Omental fat pad (tissue), 4 donors: ENCODE measurements at places on chromosomes 4 and X. TPM values are rescaled to one million over a fixed set of nuclear protein-coding genes. Genes with fewer than 3 reads are reported as not detected.

- no peak for DNase-seq
Measured at GRCh38 chr4:168119890-168120289, 27.6 kb downstream of the ANXA10 start.

GRCh38 chrX:153414856-153415510 lies 3.7 kb downstream of the ZFP92 start:
- no peak for DNase-seq

DNA sequence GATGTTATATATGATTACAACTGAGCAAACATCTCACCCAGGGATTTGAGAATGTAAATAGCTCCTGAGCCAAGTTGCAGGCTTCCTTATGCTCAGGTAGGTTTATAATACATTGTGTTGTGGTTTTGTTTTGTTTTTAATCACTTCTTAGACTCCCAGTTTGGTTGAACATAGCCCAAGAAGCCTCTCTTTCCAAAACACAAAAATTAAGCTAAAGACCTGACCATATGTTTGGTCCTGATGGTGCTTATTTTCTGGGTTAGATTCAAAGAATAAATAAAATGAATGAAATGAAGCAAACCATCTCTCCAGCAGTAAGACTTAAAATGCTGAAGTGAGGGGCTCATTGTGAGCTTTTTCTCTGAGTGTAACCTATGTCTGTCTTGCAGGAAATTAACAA lies 93.5 kb downstream of the GRXCR1 start:
- DNase-seq = no peak

DNA sequence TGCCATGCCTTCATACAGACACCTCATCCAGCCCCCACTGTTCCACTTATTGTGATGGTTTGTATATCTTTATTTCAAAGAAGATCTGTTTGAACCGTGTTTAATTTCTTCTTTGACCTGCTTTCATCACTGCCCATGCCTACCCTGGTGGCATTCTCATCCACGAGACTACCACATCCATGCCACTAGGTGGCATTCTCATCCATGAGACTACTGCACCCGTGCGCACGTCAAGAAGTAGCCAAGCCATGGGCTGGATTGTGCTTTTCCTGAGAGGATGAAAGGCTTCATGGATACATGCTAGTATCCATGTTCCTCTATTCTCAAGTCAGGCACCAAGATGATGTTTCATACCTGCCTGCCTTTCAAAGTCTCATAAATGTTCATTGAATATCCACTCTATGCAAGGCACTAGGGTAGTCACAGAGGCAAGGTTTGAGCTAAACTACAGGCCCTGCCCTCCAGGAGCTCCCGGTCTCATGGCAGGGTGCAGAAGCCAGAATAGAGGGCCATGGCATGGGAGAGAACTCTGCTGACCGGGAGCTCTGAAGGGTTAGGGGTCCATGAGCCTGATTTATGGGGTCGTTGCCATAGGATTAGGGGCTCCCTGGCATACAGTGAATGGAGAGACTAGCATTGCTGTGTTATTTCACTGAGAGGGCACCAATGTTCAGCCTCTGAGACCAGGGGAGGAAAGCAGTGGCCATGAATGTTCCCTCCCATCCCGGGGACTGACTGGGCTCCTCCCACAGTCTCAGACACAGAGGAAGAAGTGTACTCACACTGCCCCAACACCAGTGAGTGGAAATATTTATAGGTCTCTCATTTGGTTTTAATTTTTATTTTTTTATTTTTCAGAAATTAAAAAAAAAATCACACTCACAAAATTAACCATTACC lies 24.8 kb upstream of the EOLA2 start:
- no peak for DNase-seq

GRCh38 chr4:7837597-7838135 lies 102.0 kb downstream of the AFAP1 start:
- no peak for DNase-seq

- no peak for DNase-seq
Measured at GRCh38 chr4:15131551-15131950, 129.3 kb downstream of the CPEB2 start.

- DNase-seq = no peak
Measured at GRCh38 chr4:106450249-106450648, 81.7 kb upstream of the GIMD1 start.

DNA sequence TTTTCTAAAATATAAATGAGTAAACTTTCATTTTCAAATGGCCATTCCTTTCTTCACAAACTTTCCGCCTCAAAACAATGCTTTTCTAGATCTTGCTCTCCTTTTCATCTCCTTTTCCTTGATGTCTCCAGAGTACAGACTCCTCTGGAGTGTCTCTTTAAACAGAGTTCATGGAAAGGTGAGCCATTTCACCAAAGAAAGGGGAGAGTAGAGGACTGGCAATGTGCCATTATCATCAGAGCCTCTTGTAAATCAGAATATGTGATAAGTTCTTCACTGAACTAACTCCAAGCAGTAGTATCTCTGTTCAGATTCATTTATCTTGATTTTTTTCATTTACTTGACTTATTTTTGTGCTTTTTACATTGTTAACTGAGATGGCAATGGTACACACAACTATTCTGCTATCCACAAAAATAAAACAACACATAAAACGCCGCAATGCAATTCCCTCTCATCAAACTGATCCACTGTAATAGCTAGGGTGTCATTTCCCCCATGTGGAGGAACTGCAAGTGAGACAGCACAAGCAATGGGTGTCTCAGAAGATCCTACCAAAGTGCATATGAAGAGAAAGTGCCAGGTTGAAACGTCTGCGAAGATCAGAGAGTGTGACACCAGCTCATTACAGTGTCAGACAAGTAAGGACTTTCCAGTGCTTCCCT lies 125.4 kb downstream of the RASL11B start:
- DNase-seq = no peak

GRCh38 chrX:72641611-72642010 lies 69.0 kb upstream of the HDAC8 start:
- DNase-seq = no peak

GRCh38 chrX:76064825-76065224 lies 108.0 kb upstream of the PBDC1 start:
- no peak for DNase-seq

GRCh38 chr4:177297785-177298391 lies 11.8 kb upstream of the NEIL3 start:
- no peak for DNase-seq

GRCh38 chr4:4792466-4792865 lies 67.0 kb upstream of the MSX1 start:
- no peak for DNase-seq

- DNase-seq = no peak
Measured at GRCh38 chr4:107252571-107252970, 216.5 kb upstream of the DKK2 start.

- no peak for DNase-seq
Measured at GRCh38 chr4:112312610-112313239, 15.6 kb downstream of the ALPK1 start.

DNA sequence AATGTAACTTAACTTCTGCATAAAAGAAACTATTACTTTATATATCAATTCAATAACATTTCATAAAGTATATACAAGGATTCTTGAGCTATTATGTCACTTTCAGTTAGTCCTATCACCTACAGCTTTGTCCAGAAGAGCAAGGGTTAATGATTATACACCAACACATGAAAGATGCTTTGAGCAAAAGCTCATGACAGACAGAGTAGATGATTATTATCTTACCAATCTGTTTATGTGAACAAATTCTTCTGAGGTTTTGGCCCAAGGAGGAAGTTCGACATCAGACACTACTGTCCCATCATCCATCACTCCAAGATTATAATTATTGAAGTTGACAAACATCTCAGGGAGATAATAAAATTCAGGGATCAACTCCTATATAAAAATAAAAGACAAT lies 166.7 kb upstream of the MAB21L2 start:
- no peak for DNase-seq

DNA sequence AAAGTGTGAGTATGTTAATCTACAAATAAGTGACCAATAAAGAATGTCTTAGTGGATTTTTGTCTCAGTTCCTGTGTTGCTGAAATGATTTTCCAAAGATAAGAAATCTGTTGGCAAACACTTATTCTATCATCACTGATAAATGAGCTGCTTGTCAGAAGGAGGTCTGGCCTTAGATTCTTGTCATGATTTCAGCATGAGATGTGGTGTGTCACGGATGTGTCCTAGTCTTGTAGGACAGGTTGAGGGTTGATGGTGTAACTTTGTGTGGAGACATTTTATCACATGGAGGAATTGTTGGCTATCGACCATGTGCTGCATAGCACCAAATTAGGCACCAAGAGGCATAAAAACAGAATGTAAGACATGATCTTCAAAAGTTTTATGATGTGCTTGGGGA lies 31.8 kb upstream of the LIMCH1 start:
- DNase-seq = no peak

- DNase-seq = no peak
Measured at GRCh38 chr4:107978716-107979451, 10.8 kb upstream of the HADH start.

GRCh38 chr4:163161536-163162205 lies 5.0 kb downstream of the NAF1 start:
- no peak for DNase-seq

DNA sequence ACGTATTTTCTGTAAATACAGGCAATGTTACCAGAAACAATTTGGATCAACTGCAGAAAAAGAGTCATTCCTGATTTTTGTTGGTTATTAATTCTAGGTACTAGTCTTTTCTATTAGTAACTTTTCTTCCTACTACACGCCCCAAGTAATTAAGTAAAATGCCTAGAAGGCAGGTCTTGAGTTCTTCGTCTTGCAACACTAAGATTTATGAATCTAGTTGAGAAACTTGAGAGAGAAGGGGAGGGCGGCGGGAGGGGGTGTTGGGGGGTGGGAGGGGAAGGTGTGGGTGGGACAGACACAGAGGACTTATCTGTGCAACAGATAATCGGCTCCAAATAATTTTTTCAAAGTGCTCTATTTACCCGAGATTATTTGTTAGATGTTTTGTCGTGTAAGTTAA lies 3.0 kb downstream of the RAP2C start:
- no peak for DNase-seq

GRCh38 chrX:76147106-76147505 lies 25.8 kb upstream of the PBDC1 start:
- no peak for DNase-seq

DNA sequence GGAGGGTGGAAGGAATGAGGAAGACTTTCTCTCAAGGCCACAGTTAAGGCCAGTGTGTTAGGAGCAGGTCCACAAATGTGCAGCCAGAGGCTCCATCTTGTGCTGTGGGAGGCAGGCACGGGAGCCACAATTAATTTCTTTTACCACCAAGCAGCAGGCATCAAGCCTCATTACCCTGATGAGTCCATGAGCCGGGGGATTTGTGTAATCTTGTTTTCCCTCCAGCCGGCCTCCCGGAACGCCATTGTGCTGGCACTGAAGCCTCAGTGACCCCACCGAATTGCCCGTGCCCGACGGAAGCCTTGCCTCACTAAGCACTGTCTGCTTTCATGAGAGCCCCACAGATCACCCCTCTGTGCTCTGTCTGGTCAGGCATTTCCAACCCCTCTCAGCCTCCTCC lies 154.7 kb upstream of the STX18 start:
- no peak for DNase-seq

GRCh38 chr4:11263208-11263607 lies 165.5 kb downstream of the HS3ST1 start:
- no peak for DNase-seq

DNA sequence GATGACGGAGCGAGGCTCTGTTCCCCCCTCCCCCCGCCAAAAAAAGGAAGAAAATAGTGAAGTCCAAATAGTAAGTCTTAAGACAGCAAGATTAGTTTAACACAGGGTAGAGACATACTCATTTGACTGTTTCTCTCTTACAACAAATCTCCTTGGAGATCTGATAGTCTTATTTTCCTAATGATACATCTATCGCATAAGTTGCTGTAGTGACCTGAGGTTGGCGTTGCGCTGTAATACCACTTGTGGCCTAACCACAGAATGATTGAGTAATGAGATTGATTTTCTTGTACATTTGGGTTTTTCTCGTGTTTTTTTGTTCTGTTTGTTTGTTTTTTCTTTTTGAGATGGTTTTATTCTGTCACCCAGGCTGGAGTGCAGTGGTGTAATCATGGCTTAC lies 27.2 kb downstream of the OCIAD1 start:
- DNase-seq = no peak

DNA sequence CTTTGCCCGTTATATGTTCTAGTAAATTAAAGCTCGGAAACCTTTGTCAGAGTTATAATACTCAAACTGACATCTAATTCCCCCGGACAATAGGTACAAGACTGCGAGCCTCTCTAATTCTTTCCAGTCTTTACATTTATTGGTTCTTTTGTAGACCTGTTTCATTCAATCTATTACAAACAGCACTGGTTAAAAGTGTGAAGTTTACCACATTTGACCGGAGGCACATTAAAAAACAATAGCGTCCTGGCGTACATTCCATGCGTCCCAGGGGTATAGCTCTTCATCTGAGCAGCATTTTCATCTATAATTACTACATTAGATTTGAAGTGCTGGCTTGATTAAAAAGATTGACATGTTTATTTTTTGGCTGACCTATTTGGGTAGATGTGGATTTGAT lies 49.9 kb upstream of the TENM3 start:
- no peak for DNase-seq

- DNase-seq = no peak
Measured at GRCh38 chr4:3392321-3392720, 49.4 kb upstream of the HGFAC start.

- DNase-seq = no peak
Measured at GRCh38 chr4:96164814-96165351, 325.0 kb downstream of the PDHA2 start.

GRCh38 chr4:167397586-167397985 lies 163.3 kb upstream of the SPOCK3 start:
- DNase-seq = no peak

GRCh38 chrX:6821730-6822129 lies 286.8 kb upstream of the VCX3A start:
- no peak for DNase-seq

DNA sequence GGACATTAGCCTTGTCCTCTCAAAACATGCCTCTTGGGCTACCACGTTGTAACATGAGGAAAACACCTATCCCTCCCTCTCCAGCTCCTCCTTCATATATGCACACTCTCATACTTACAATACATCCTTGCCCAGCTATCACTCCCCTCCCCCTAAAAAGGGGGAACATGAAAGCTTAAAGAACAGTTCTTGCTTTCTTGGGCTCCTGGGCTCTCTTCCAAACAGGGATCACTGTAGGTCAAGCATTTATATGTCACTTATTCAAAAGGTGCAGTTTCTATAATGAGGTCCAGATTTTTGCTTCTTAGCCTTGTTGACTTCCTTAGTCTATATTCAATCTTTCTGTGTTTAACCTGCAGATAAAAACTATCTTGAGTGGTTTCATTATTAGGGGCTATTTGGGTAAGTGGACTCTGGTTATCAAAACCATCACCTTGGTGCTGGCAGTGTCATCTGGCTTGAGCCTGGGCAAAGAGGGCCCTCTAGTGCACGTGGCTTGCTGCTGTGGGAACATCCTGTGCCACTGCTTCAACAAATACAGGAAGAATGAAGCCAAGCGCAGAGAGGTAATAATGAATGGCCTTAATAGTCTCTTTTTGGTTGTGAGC lies 119.4 kb downstream of the AKAP4 start:
- no peak for DNase-seq

- DNase-seq = no peak
Measured at GRCh38 chr4:134216411-134216810, 14.8 kb upstream of the PABPC4L start.

- no peak for DNase-seq
Measured at GRCh38 chr4:121977251-121978171, 25.7 kb upstream of the TRPC3 start.

Gene RAB40AL
- total RNA-seq = 0.74 TPM

Gene AR
- 13.2 TPM for total RNA-seq

Gene LPAR4
- total RNA-seq = not detected

Gene ITM2A
- total RNA-seq = 39.5 TPM

Gene ERCC6L
- total RNA-seq = 0.19 TPM

Gene TCEAL2
- total RNA-seq = 1.6 TPM

Gene DUSP21
- not detected for total RNA-seq

Gene PPP1R2C
- total RNA-seq = not detected

Gene DCUN1D4
- 50.9 TPM for total RNA-seq

Gene GPR82
- total RNA-seq = 0.24 TPM
